ENCODE measurements at places on chromosomes 2 and 18.

GRCh38 chr2:150643114-150643725 lies 155.8 kb upstream of the RND3 start:
- no peak for DNase-seq
- H3K36me3 ChIP-seq: no peaks in the 10 kb centered on the region
- H3K27ac ChIP-seq: peak overlapping the region; percentile 83
- no peak overlapping the region for H3K4me3 ChIP-seq
- H3K4me1 ChIP-seq: peaks cover 75% of the 10 kb centered on the region
- no peaks in the 10 kb centered on the region for H3K27me3 ChIP-seq

GRCh38 chr2:79511320-79511951 lies 1.4 kb upstream of the CTNNA2 start:
- H3K27me3 ChIP-seq: 0 out of 2 replicates have a peak, but pooled peaks cover 2% of the 10 kb centered on the region
- no peaks in the 10 kb centered on the region for H3K36me3 ChIP-seq
- no peak for DNase-seq
- no peak overlapping the region for H3K27ac ChIP-seq

DNA sequence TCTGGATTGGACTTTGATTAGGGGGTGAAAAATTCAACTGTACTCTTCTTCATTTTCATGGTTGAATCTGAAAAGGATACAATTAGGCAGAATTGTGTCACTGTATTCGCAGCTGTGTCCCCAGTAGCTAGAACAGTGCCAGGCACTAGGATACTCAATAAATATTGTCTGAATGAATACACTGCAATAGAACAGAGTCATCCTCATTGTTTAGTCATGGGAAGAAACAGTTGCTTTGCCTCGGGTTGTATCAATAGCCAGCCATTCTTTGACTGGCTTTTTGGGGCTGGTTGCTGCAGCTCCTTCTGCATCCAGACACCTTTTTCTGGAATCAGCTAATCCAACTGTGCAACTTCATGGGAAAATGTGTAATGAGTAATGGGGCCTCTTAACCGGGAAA lies 18.1 kb upstream of the DYNC1I2 start:
- no peaks in the 10 kb centered on the region for H3K4me1 ChIP-seq
- DNase-seq: no peak
- no peak overlapping the region for H3K4me3 ChIP-seq
- H3K36me3 ChIP-seq: no peaks in the 10 kb centered on the region

- H3K27me3 ChIP-seq: no peaks in the 10 kb centered on the region
- H3K36me3 ChIP-seq: no peaks in the 10 kb centered on the region
- H3K4me1 ChIP-seq: peaks cover 69% of the 10 kb centered on the region
Measured at GRCh38 chr2:207483477-207483876, 46.3 kb upstream of the CREB1 start.

DNA sequence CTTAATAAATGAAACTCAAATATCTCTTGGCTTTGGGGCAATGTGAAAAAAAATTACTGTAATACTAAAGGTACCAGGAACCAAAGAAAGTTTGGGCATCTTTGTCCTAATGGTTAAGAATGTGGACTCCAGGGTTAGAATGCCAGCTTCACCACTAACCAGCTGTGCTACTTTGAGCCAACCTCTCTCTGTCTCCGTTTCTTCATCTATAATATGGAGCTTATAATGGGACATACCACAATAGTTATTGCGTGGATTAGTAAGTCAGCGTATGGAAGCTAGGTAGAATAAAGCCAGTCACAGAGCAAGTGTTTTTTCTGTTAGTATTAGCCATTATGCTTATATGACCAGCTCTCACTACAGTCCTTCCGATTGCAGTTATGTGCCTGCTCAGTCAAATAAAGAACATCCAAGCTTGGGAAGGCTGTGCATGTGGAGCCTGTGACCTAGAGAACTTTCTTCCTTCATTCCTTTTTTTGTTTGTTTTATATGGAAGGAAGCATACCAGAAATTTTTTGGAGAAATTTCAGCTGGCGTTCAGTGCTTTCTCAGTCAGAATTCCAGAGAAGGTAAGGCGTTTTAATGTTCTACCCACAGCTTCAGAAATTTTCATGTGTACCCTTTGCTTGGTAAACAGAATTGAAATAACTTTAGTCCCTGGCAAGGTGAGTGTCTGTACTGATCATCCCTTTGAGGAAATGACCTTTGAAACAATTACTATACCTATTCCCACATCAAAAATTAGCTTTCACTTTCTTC lies 114.0 kb upstream of the RND3 start:
- peak overlapping the region; percentile 86 for H3K27ac ChIP-seq
- DNase-seq: no peak
- no peaks in the 10 kb centered on the region for H3K27me3 ChIP-seq
- peaks cover 48% of the 10 kb centered on the region for H3K4me1 ChIP-seq

- H3K4me3 ChIP-seq: peak overlapping the region; percentile 73
- peak overlapping the region; percentile 84 for H3K27ac ChIP-seq
- peaks cover 5% of the 10 kb centered on the region for H3K36me3 ChIP-seq
Measured at GRCh38 chr2:176135035-176135440, 5.5 kb downstream of the HOXD8 start.

GRCh38 chr2:148578493-148578884 lies 66.1 kb upstream of the EPC2 start:
- DNase-seq: no peak
- no peak overlapping the region for H3K27ac ChIP-seq
- H3K4me3 ChIP-seq: no peak overlapping the region
- no peaks in the 10 kb centered on the region for H3K36me3 ChIP-seq

DNA sequence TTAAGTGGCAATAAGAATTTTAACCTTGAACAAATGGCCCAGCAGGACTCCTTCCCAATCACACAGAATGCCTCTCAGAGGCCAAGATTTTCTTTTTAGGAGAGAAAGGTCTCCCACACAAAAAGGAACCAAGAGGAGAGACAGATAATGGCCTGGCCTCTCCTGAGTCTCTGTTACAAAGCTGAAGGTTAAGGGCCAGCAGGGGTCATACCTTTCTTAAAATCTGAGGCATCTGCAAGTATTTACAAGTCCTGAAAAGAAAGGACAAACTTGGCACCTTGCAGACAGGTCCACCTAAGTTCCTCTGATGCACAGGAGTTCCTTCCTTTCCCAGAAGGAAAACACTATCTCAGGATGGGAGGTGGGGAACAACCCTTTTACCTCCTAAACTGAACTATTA lies 142.3 kb downstream of the TMEM163 start:
- H3K27ac ChIP-seq: no peak overlapping the region
- no peak overlapping the region for H3K4me3 ChIP-seq
- no peaks in the 10 kb centered on the region for H3K4me1 ChIP-seq
- no peaks in the 10 kb centered on the region for H3K36me3 ChIP-seq
- H3K27me3 ChIP-seq: peaks cover 20% of the 10 kb centered on the region

GRCh38 chr2:16021611-16022363 lies 81.4 kb downstream of the MYCN start:
- no peak overlapping the region for H3K4me3 ChIP-seq
- H3K27me3 ChIP-seq: peaks cover 5% of the 10 kb centered on the region
- H3K36me3 ChIP-seq: no peaks in the 10 kb centered on the region
- H3K27ac ChIP-seq: no peak overlapping the region

- no peaks in the 10 kb centered on the region for H3K27me3 ChIP-seq
- DNase-seq: no peak
- no peak overlapping the region for H3K27ac ChIP-seq
- H3K36me3 ChIP-seq: peaks cover 24% of the 10 kb centered on the region
Measured at GRCh38 chr2:174193737-174194136, 54.6 kb downstream of the OLA1 start.

GRCh38 chr18:42025491-42025890 lies 70.5 kb downstream of the PIK3C3 start:
- H3K27ac ChIP-seq: no peak overlapping the region
- peaks cover 5% of the 10 kb centered on the region for H3K4me1 ChIP-seq
- H3K27me3 ChIP-seq: no peaks in the 10 kb centered on the region
- peaks cover 6% of the 10 kb centered on the region for H3K36me3 ChIP-seq
- no peak overlapping the region for H3K4me3 ChIP-seq

GRCh38 chr2:6211236-6211635 lies 519.1 kb downstream of the SOX11 start:
- no peaks in the 10 kb centered on the region for H3K27me3 ChIP-seq
- no peaks in the 10 kb centered on the region for H3K4me1 ChIP-seq
- H3K27ac ChIP-seq: no peak overlapping the region
- no peak overlapping the region for H3K4me3 ChIP-seq
- H3K36me3 ChIP-seq: peaks cover 6% of the 10 kb centered on the region

DNA sequence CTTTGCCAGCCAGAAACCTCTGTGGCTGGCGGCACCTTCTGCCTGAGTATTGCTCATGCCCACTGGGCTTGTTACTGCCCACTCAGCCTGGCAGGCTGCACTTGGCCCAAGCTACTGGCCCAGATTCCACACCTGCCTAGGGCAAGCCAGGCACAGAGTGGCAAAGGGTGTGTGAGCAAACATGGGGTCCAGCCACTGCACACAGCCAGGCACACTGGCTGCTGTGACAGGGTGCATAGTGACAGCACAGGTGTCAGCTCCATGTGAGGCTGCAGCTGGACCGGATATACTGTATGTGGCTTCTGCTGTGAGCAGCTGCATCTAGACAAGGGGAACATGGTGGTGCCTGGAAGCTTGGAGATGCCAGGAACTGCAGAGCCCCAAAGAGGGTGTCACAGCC lies 113.9 kb downstream of the COPS8 start:
- peak overlapping the region; percentile 50 for H3K4me3 ChIP-seq
- peak overlapping the region; percentile 95 for H3K27ac ChIP-seq
- no peaks in the 10 kb centered on the region for H3K36me3 ChIP-seq
- DNase-seq: no peak

GRCh38 chr2:15315411-15315810 lies 245.7 kb downstream of the NBAS start:
- no peak overlapping the region for H3K27ac ChIP-seq
- no peak for DNase-seq
- peaks cover 17% of the 10 kb centered on the region for H3K4me1 ChIP-seq
- H3K27me3 ChIP-seq: no peaks in the 10 kb centered on the region

DNA sequence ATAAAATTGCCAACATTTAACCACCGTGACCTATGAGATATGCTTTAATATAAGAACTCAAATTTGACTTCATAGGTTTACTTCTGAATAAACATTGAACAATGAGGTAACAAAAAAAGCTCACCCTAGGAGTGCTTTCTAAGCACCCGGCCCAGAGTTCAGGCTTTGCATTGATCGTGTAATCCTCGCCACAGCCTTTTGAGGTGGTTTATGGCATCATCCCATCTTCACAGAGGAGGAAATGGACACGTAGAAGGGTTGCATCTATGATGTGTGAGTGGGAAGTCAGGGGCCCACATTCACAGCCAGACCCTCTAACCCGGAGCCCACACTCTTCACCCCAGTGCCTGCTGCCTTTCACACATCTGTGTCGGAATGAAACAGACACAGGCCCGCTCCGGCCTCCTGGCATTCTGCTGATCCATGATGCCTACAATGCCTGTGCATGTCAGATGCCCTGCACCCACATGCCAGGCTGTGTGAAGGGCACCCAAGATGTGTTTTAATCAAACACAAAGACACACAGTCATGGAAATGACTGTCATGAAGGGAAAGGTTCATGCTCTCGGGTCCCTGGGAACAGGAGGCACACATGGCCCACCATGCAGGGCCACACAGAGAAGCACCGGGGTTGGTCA lies 48.6 kb upstream of the RPL31 start:
- no peaks in the 10 kb centered on the region for H3K27me3 ChIP-seq
- H3K27ac ChIP-seq: no peak overlapping the region
- peaks cover 29% of the 10 kb centered on the region for H3K4me1 ChIP-seq
- H3K4me3 ChIP-seq: no peak overlapping the region
- no peak for DNase-seq

GRCh38 chr2:117359266-117359914 lies 455.1 kb upstream of the DDX18 start:
- no peaks in the 10 kb centered on the region for H3K4me1 ChIP-seq
- H3K27me3 ChIP-seq: peaks cover 1% of the 10 kb centered on the region
- H3K4me3 ChIP-seq: no peak overlapping the region
- H3K36me3 ChIP-seq: no peaks in the 10 kb centered on the region
- H3K27ac ChIP-seq: no peak overlapping the region
- no peak for DNase-seq

GRCh38 chr2:238399094-238399493 lies 27.6 kb upstream of the ASB1 start:
- H3K4me1 ChIP-seq: no peaks in the 10 kb centered on the region
- no peak overlapping the region for H3K4me3 ChIP-seq
- H3K36me3 ChIP-seq: peaks cover 11% of the 10 kb centered on the region
- DNase-seq: no peak
- no peak overlapping the region for H3K27ac ChIP-seq
- no peaks in the 10 kb centered on the region for H3K27me3 ChIP-seq

GRCh38 chr2:73759285-73759764 lies 20.6 kb downstream of the DUSP11 start:
- peaks cover 27% of the 10 kb centered on the region for H3K4me1 ChIP-seq
- H3K36me3 ChIP-seq: peaks cover 23% of the 10 kb centered on the region
- peak; percentile 32 for DNase-seq
- H3K27me3 ChIP-seq: no peaks in the 10 kb centered on the region
- H3K4me3 ChIP-seq: 0 out of 2 replicates have a peak overlapping the region, but pooled peaks have one; percentile 12

GRCh38 chr2:64760128-64760527 lies 106.4 kb upstream of the SERTAD2 start:
- no peaks in the 10 kb centered on the region for H3K4me1 ChIP-seq
- no peak overlapping the region for H3K27ac ChIP-seq
- no peak for DNase-seq
- H3K36me3 ChIP-seq: peaks cover 8% of the 10 kb centered on the region

DNA sequence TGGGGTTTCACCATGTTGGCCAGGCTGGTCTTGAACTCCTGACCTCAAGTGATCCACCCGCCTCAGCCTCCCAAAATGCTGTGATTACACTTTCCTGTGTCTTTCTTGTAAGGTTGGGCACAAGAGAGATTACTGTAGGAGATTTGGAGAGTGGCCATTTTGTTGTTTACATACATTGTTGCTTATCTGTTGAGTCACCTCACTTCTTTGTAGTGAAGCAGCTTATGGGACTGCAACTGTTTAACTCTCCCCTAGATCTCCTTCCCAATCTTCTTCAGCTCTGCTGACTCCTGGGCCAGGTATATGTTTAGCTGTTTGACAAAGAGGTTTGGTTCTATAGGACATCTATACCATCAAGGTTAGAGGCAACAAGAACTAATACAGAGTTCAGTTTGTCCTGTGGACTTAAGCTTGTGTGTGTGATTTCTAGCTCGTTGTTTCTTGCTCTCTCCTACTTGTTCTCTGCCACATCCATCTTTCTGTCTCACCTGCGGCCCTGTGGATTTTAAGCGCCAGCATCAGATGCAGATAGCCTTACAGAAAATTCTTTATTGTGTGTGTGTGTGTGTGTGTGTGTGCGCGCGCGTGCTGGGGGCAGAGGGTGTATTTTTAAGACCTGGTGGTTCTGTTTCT lies 95.4 kb downstream of the HAUS1 start:
- DNase-seq: peak; percentile 69
- peaks cover 44% of the 10 kb centered on the region for H3K4me1 ChIP-seq
- peak overlapping the region; percentile 42 for H3K27ac ChIP-seq
- H3K27me3 ChIP-seq: no peaks in the 10 kb centered on the region
- H3K4me3 ChIP-seq: no peak overlapping the region

GRCh38 chr2:19312949-19313348 lies 45.5 kb downstream of the OSR1 start:
- no peaks in the 10 kb centered on the region for H3K4me1 ChIP-seq
- DNase-seq: peak; percentile 46
- no peaks in the 10 kb centered on the region for H3K36me3 ChIP-seq
- H3K4me3 ChIP-seq: no peak overlapping the region
- no peak overlapping the region for H3K27ac ChIP-seq

DNA sequence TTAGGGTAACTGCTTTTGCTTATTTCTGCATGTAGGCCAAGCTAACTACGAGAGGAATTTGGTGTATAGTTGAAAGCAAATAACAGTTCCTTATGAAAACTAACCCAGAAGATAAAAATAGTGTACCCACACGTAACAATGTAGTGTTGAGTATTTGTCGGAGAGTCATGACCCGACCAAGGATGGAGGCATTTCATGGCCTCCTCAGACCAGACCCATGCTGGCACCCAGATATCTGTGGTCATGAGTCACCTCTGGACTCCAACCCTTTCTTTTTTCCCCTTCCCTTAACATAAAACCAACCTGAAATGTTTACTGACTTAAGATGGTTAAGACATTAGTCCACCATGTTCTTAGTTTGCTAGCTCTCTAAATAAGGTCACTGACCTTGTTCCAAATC lies 318.7 kb downstream of the NOL4 start:
- H3K27ac ChIP-seq: no peak overlapping the region
- DNase-seq: no peak
- no peaks in the 10 kb centered on the region for H3K4me1 ChIP-seq
- H3K27me3 ChIP-seq: no peaks in the 10 kb centered on the region
